Activated CD4-positive, CD25-positive, alpha-beta regulatory T cell (primary cell): ENCODE measurements at places on chromosomes 2 and 18.

DNA sequence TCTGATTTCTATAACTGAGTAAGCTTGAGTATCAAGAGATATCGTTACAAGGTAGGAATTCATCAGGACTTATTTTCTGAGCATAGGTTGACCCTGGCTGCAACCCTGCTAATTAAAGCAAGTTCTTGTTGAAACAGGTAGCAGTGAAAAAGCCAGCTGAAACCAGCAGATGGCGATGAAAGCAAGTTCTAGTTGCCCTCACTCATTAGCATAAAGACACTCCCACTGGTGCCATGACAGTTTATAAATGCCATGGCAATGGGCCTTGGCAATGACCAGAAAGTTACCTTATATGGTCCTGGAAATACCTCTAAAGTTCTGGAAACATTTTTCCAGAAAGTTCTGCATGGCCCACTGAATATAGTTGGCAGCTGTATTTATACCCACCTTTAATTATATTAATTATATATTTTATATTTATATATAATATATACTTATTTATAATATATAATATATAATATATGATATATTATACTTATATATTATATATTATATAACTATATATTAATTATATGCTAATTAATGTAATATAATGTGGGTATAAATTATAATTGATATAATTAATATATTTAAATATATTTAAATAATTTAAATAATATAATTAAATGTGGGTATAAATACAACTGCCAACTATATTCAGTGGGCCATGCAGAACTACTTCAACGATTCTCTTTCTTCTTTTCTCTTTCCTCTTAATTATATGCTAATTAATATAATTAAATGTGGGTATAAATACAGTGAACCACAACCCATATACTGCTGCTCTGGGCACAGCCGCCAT lies 188.0 kb downstream of the CDH7 start:
- no peak for DNase-seq

DNA sequence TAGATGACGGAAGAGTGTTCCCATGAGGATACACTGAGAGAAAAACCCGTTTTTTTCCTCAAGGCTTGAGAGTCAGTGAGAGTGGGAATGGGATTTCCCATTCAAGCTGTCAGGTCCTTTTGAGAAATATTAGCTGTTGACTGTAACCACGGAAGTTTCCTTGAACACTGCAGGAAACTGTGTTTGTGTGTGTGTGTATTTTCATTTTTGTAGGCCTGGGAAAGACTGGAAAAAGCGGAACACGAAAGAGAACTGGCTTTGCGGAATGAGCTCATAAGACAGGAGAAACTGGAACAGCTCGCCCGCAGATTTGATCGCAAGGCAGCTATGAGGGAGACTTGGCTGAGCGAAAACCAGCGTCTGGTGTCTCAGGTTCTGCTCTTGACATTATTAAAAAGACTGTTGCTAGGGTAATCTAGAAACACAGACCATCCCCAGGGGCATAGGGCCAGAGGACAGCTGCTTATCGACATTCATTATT lies 98.8 kb upstream of the EML6 start:
- DNase-seq: no peak

GRCh38 chr2:116456429-116456828 lies 1358.1 kb upstream of the DDX18 start:
- no peak for DNase-seq

GRCh38 chr2:216351172-216351925 lies 20.9 kb downstream of the MARCHF4 start:
- DNase-seq: no peak

GRCh38 chr2:159960414-159960813 lies 102.0 kb downstream of the PLA2R1 start:
- DNase-seq: no peak

DNA sequence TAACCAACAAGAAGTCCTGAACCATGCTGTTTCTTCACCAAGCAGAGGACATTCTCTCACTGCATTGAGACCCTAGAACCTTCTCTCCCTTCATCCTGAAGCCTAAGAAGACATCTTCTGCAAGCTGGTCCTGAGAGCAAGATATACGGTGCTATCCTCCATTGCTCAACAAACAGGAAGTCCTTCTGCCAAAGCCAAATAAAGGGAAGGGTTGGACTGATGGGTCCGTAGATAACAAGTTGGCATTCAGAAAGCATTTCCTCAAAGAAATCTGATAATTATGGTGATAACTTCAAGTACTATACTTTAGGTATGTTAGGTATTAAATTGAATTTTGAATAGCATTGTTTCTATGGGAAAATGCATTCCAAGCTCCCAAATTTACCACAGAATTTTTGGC lies 23.3 kb downstream of the GRB14 start:
- DNase-seq: no peak

DNA sequence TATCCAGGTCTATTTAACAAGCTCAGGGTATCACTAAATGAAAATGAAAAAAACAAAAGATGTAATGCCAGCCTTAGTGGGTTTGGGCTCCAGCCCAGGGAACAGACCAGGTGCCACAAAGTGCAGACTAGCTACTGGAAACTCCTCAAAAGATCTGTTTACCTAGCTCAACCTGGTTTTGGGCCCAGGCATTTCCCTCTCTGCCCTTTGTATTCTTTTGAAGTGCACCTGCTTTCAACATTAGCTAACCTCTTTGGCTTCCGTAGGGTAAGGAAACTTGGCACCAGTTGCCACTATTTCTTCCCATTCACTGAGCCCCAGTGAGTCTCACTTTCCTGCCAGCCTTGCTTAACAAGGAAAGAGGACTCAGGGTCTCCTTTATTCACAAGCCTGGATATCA lies 123.6 kb upstream of the CDCA7 start:
- DNase-seq: no peak

DNA sequence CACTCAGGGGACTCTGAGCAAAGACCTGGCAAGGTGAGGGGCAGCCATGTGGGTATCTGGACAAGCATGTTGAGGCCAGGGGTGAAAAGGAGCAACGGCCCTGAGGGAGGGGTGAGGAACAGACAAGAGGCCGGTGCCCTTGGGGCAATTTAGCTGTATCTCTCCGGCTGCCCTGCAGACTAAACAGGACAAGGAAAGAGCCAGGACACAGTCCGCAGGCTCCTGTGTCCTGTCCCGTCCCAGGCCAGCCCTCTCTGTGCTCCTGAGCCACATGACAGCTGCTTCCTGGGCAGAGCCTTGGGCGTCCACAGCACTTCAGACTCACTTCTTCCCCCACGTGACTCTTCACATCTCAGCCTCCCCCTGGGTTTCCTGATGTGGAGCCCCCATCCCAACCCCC lies 206.1 kb downstream of the KLHL29 start:
- no peak for DNase-seq

GRCh38 chr2:64609227-64609941 lies 44.3 kb downstream of the SERTAD2 start:
- DNase-seq: peak; percentile 25

DNA sequence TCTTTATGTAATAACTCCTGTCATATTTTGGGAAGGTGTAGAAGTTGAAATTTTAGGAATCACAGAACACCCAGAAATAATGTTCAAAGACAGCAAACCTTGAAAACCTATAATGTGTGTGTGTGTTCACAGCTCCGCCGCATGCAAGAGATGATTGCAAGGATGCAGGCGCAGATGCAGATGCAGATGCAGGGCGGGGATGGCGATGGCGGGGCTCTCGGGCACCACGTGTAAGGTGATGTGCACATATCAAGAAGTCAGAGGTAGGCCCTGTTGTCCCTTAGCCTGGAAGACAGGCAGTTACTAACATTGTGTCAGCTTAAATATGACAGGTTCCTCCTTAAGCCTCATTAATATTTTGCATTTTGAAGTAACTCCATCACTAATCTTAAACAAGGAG lies 6.1 kb upstream of the FARP2 start:
- no peak for DNase-seq

DNA sequence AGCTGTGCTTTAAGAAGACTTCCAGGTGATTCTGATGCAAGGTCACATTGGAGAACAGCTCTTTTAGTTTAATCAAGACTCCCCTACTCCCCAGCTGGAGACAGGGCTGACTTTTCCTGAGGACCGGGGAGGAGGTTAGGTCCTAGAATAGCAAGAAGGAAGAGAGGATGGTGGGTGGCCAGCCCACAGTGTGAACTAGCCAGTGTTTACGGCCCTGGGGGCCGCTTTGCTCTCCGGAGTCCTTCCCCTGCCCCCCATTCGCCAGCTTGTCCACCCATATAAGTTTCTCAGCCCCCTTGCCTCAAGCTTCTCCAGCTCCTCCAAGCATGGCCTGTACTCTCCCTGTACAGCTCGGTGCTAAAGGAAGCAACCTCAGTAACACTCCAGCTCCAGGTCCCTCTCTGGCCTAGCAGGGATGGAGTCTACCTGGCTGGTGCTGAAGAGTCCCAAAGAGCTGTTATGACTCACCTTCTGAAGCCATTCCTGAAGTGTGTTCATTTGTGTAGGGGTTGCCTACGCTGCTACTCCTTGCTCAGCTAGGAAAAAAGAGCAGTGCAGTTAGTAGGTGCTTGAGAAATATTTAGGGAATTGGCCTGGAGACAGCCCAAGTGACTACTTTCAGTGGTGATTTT lies 7.9 kb downstream of the INPP4A start:
- DNase-seq: no peak

- no peak for DNase-seq
Measured at GRCh38 chr2:43375746-43376522, 149.5 kb upstream of the ZFP36L2 start.

DNA sequence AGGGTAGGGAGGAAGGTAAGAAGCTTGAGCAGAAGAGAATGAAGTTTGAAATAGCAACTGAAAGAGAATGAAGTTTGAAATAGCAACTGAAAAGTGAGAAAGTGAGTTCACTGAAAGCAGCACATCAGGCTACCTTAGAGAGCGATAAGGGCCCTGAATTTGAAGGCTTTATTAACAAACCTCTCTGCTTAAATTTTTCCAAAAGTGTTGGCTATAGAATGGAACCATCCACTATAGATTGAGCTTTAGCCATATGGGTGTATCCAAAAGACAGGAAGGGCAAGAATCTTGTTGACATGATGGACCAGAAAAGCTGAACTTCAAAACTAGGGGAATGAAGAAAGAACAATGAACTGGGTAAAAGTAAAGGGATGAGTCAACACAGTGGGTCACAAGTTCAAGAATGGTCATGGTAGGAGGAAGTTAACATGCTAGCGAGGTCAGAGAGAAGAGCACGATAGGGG lies 122.5 kb downstream of the ASXL3 start:
- no peak for DNase-seq

GRCh38 chr2:41896186-41896846 lies 151.5 kb upstream of the PKDCC start:
- DNase-seq: no peak

DNA sequence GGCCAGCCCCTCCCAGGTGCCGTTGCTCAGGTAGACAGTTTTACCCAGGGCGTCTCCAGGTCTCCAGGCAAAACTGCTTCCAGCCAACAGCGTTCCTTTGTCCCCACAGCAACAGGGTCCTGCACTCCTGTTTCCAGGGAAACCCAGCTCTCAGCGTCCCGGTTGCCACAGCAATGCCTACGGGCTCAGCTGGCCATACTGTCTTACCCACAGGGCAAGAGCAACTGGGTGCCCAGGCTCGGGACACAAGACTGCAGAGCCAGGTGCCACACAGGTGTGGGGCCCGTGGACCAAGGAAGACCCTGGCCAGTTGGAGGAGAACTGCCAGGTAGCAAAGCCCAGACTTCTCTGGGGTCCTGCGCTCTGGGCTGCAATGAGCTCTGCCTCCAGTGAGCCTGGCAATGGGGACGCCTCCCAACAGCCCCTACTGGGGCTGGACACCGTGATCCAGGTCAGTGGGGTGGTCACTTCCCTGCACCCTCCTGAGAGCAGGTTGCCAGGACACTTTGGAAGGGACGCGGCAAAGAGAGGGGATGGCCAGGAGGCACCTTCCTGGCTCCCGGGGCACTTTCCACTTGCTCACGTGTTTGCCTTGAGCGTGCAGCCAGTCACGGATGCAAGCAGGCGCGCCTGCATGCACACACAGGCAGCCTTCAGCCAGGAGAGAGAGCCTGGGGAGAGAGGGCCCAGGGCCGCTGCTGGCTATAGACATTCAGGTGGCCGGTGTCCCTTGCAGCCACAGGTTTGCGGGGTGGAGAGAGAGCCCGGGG lies at the start of gene CROCC2:
Gene CROCC2 (plus strand): TSS at position 196 of the 770 bp plus-strand sequence. CDS start 178 bp downstream, at position 374.
- no peak for DNase-seq

DNA sequence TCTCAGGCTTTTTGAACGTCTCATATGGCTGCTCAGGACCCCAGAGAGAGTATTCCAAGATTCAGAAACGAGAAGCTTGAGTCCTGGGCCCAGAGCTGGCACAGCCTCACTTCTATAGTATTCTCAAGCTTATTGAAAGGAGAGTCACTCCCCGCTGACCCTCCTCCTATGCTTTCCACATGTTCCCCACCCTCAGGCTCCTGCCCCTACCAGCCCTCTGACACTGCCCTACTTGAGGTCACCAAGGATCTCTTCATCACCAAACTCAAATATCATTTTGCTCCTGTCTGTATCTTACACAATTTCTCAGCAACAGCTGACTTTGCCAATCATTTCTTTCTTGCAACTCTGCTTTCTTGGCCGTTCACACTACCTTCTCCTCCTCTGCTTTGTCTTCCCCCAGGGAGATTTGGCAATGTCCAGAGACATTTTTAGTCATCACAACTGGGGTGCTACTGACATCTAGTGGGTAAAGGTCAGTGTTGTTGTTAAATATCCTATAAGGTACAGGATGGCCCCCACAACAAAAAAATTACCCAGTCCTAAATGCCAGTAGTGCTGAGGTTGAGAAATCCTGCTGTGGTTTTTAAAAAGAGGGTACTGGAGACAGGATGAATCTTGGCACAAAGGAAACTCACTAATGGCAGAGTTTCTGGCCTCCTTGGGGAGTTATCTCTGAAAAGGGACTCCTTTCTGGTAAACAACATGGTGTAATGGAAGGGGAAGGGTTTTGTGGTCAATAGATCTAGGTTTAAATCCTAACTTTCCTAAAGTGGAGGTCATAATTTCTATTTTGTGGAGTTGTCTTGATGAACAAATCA lies 26.9 kb upstream of the INSIG2 start:
- DNase-seq: no peak

DNA sequence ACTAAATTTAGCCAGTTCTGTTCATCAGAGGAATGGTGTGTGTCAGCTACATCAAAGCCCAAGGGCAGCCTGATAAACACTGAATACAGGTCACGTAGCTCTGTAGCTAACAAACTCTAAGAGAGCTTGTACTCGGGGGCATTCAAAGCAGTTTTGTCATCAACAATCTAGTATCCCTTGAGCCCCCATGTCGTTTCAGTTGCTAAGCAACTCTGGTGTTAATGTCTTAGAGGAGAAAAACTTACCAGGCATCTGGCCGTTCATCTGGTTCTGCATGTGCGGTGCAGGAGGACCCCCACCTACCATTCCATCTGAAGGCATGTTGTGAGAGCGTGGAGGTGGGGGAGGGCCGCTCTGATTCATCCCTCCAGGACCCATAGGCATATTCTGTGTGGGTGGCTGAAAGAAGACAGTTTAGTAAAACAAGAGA lies 33.1 kb downstream of the SS18 start:
- DNase-seq: no peak
